Activated gamma-delta T cell treated with Interleukin-2 at 50 U/mL for 16 hours (primary cell): ENCODE measurements at places on chromosomes 2 and 18.

GRCh38 chr2:37568565-37568964, 102.9 kb downstream of the CDC42EP3 start:
- DNase-seq, result no peak

DNA sequence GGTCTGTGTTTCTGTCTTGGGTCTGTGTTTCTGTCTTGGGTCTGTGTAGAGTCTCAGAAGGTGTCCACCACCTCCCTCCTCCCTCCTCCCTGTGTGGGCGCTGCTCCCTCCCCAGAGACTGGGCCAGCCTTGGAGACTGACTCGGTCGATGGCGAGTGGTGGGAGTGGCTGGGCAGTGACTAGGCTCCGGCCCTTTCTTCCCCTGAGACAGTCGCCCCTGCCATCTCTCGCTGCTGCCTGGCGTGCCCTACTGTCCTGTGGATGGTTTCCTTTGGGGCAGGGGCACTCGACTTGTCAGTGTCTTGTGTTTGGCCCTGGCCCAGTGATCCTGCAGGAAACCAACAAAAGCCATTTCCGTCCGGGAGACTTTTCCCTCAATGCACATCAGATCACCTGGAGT, 215.8 kb downstream of the NDUFA10 start:
- DNase-seq, result no peak

DNA sequence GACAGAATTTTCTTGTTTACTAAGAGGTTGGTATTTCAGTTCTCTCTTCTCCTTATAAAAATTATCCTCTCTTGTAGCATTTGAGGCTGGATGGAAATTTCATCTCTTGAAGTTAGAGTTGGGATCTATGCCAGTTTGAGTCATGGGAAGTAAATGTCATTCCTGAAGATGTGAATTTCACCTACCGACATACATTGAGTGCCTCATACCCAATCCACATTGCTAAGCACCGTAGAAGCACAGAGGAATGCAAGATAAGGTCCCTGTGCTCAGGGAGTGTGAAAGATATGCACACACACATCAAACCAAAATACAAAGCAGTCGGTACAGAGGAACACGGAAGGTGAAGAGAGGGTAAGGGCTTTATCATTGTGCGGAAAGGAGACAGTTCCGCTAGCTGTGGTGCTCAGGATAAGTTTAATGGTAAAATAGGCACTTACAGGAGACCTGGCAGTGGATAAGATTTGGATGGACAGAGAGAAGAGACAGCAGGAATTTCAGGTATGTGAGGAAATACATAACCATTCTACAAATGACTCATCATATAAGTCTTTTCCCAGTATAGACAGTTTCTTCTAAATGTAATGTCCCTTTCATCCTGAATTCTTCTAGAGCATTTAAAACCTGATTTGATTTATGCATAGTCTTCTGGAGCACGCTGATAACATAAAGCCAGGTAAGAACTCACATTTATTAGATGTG, 205.3 kb upstream of the ST6GAL2 start:
- DNase-seq, result no peak

GRCh38 chr2:195709901-195710806, 53.1 kb downstream of the SLC39A10 start:
- DNase-seq, result no peak

GRCh38 chr2:38108907-38109731, 33.2 kb upstream of the CYP1B1 start:
- DNase-seq, result no peak

DNA sequence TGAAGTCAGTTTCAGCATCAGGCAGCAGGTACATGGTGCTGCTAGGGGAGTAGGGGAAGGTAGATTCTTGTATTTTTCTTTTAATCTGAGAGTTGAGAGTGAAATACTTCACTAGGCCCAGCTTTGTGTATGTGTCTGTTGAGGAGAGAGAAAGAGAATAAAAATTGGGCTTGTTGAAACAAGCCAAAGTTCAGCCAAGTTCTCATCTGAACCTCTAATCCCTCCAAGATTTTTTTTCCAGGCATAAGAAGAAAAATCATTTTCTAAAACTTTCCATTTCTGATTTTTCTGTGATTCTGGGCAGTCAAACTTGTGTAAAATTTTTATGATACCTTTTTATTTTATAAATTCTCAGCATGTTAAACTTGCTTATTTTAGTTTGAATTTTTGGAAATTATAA, 55.6 kb downstream of the PTPRM start:
- no peak for DNase-seq

DNA sequence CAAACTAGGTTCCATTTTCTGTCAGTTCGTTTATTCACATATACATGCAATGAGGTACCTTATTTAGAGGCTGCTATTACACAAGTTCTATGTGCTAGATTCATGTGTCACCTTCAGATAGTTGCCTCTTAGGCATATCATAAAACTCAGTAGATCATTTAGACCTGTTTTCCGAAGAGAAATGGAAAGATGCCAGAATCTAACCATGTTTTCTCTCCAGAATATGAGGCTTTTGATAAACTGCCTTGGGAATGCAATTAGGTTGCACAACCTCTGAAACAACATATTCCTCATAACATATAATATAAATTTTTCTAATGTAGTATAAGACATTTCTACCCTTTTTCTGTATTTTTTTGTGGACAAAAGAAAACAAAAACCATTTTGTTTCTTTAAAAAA, 108.1 kb downstream of the PRPF40A start:
- no peak for DNase-seq

DNA sequence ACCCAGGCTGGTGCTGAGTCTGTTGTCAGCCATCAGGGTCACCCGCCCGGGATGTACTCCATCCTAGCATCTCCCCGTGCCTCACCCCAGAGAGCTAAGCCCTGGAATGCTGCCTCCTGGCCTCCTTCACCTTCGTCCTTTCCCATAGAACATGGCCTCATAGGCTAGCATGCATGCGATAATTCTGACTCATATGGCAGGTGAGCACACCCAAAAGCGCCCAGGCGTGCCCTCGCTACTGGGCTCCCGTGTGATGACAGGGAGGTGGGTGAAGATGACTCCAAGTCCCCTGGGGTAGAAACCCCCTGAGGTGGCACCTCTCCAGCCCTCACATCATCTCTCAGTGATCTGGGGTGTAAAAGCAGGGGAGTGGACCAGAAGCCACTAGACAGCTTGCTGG, 7.3 kb downstream of the SPR start:
- DNase-seq, result no peak

- DNase-seq, result no peak
These were observed 9.6 kb upstream of the GIGYF2 start for GRCh38 chr2:232687382-232688160.

- no peak for DNase-seq
These were observed 41.9 kb upstream of the ZFP36L2 start for GRCh38 chr2:43268066-43268953.

- no peak for DNase-seq
These were observed 61.6 kb downstream of the MFSD6 start for GRCh38 chr2:190469771-190470170.

DNA sequence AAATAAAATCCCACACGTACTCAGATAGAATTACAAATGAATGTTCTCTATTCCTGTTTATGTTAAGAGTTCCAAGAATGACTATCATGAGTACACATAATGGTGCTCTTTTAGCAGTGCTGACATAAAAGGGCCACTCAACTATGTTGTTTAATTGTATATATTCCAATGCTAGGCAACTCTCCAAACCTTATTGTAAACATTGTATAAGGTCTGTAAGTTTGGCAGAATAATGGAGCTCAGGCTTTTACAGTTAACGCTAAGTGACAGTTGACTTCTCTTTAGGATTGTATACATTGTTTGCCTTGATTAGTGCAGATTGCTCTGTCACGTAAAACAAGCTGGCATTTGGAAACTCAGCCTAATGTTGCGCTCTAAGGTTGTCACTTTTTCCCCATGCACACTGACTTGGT, 20.8 kb downstream of the RBMS1 start:
- DNase-seq, result no peak

- DNase-seq, result no peak
These were observed 25.4 kb downstream of the SLC9A4 start for GRCh38 chr2:102498414-102498813.

GRCh38 chr2:145752091-145752806, 1232.3 kb upstream of the ZEB2 start:
- no peak for DNase-seq

GRCh38 chr2:31475692-31476091, 61.1 kb upstream of the XDH start:
- no peak for DNase-seq

DNA sequence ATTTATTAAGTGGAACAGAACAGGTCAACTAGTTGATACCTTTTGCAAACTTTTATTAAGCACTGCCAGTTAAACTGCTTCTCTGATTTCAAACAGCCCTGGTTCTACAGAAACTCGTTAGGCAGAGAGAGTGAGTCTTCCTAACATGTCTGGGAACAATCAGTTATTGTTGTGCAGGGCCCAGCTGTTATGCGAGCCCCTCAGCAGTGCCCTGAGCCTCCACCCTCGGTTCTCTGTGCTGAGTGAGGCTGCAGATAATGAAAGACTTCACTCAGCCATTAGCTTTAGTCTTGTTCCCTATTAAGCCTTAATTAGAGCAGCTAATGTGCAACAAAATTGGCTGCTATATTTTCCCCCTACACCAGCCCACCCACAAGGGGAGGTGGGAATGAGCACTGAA, 39.6 kb downstream of the KCTD18 start:
- DNase-seq, result no peak

- DNase-seq, result no peak
These were observed 16.1 kb downstream of the CALCRL start for GRCh38 chr2:187431911-187432310.

DNA sequence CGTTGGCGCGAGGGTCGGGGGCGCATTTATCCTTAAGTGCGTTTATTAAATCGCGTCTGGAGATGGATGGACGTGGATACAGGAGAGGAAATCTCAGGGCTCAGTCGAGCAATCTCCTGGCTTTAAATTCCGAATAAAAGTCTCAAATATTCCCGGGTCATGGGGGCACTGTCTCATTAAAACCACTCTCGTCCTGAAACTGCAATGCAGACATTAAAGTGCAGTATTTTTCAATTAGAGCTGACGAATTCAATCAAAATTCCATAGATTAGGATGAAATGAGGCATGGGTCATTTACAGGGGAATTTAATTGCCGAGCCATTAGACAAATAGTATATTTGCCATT, 10.7 kb upstream of the GBX2 start:
- no peak for DNase-seq

DNA sequence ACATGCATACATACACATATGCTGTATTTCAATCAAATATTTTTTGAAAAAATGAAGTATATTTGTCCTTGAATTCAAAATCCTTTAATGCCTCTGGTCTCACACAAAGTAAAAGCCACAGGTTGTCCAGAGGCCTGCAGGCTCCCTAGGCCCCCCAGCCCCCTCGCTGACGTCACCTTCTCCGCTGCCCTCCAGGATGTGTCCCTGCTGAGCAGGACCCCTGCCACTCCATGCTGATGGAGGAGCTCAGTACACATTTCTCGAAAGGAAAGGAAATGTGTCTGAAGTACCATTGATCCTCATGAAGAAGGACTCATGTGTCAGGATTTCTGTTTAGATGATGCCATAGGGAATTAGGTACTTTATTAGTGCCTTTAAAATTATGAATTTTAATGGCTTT, 212.1 kb downstream of the LDLRAD4 start:
- DNase-seq, result no peak

DNA sequence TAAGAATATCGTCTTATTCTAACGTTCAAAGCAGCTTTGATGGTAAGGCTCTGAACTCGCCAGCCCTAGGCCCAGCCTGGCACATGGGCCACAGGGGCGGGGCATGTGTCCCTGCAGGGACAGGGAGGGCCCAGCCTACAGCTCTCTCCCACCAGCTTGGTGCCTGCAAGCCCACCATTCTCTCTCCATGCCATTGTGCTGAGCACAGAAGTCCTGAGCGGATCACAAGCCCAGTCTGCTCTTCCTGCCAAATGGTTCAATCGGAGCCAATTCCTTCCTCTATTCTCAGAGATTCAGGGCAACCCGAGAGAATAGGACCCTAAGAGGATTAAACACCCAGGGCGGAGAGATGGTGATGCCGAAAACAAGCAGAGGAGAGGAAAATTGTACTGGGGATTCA, 50.3 kb upstream of the APCDD1 start:
- DNase-seq, result no peak

GRCh38 chr2:72846171-72847095, 20.6 kb upstream of the EXOC6B start:
- DNase-seq, result no peak

GRCh38 chr2:226883296-226883795, 47.5 kb downstream of the RHBDD1 start:
- no peak for DNase-seq

DNA sequence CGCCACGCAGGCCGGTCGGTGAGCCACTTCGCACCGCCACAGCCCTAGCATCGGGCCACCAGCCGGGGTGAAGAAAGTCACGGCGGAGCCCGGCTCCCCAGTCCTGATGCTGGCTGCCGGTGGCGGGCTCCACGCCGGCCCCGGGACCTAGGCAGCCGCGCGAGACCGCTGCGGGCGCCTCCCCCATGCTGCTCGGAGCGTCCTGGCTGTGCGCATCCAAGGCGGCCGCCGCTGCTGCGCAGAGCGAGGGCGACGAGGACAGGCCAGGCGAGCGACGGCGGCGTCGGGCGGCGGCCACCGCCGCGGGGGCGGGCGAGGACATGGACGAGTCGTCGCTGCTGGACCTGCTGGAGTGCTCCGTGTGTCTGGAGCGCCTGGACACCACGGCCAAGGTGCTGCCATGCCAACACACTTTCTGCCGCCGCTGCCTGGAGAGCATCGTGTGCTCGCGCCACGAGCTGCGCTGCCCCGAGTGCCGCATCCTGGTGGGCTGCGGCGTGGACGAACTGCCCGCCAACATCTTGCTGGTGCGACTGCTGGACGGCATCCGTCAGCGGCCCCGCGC, 433 bp downstream of the SH3RF3 start:
- DNase-seq, result no peak

- DNase-seq, result no peak
These were observed 57.6 kb downstream of the APOB start for GRCh38 chr2:20986024-20986939.

DNA sequence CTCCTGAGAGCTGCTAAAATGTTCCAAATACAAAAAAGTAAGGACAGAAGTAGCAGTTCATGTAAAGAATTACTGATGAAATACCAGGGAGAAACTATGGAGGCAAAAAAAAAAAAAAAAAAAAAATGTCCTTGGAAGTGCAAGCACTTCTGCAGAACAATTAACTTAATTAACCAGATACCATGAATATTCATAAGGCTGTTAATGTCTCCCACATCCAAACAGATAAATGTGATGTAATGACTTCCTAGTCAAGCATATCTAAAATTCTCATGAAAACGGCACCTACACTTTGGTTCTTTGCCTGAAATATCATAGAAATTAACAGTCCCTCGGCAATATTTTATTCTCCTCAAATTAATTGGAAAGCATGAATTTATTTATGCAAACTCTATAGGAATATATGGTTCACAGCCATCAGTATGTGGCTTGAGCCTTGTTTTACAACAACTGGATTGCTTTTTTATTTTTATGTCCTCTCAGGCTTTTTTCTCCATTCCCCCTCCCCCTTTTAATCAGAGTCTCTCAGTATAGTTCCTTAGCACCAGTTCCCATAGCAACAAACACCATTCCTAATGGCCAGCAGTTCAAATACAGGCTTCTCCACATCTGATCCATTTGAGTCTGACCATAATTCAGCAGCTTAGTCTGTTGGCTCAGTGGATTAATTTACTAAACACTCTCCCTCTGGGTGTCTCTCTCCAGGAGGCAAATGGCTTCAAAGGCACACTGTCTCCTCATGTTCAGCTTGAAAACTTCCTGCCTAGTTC, 97.1 kb downstream of the ITGA4 start:
- no peak for DNase-seq
